ENCODE measurements at places on chromosomes 11 and 22.

GRCh38 chr11:115606498-115607220 is 102.4 kb upstream of the CADM1 start:
- no peak for DNase-seq

DNA sequence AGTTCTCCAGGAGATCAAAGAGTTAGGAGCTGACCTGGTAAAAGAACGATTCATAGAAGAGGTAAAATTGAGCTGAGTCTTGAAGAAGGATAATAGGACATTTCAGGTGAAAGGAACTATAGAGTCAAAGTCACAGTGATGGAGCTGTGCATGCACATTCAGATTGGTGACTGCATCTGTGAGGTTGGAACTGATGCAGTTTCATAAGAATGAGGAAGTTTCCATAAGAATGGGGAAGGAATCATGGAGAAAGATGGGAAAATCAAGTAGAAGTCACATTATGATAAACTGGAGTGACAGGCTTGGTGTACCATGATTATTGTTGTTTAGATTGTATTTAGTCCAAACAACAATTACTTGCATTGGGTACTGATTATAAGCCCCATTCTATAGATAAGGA is 232.2 kb downstream of the FAM76B start:
- no peak for DNase-seq

- peak; percentile 96 for DNase-seq
Observed at GRCh38 chr11:406796-407650, 7.8 kb downstream of the SIGIRR start.

- DNase-seq = peak; percentile 82
Observed at GRCh38 chr11:7573558-7574296, 59.9 kb downstream of the PPFIBP2 start.

GRCh38 chr11:28815110-28815509 is 706.9 kb downstream of the METTL15 start:
- DNase-seq = no peak

GRCh38 chr22:46043339-46043738 is 66.4 kb upstream of the WNT7B start:
- DNase-seq = no peak

DNA sequence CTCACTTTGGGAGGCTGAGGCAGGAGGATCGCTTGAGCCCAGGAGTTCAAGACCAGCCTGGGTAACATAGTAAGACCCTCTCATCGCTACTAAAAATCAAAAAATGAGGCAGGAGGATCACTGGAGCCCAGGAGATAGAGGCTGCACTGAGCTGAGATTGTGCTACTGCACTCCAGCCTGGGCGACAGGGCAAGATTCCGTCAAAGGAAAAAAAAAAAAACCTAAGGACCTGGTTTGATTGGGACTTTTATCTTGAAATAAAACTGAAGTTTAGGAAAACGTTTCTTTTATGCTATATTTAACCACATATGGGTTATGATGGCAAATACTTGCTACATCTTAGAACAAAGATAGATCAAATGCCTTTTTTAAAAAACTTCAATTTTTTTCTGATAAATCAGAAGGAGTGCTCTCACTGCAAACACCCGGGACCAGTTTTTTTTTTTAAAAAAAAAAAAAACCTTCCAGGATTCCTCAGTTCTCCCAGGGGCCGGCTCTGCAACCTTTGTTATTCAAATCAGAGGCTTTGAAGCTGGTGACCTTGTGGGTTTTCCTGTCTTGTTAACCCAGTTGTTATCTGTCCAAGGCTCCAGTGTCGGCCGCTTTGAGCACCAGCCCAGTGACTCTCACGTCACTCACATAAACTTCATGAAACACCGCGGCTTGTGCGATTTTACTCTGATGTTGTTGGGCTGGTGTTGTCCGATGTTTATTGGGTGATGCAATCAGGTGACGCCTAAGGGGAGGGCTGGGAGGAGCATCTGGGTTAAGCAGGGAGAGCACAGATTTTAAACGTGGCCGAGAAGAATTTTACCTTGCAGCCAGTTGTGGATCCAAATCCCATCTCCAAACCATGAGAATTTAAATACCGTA is 24.7 kb upstream of the SLC22A12 start:
- peak; percentile 78 for DNase-seq

DNA sequence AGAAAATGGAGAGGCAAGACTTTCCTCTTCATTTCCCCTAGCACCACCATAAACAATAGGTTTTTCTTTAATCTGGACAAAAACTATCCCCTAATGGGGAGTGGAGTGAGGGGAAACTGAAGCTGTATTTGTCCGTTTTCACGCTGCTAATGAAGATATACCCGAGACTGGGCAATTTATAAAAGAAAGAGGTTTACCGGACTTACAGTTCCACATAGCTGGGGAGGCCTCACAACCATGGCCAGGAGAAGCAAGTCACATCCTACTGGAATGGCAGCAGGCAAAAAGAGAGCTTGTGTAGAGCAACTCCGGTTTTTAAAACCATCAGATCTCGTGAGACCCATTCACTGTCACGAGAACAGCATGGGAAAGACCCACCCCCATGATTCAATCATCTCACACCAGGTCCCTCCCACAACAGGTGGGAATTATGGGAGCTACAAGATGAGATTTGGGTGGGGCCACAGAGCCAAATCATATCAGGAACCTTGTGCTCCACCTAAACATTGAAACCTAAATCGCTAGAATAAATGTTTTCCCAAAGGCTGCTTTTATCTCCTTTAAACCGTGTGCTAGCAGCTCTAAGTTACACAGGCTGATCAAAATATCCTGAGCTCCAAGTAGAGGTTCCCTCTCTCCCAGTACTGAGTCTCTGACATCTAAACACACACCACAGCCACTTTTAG is 4.3 kb downstream of the UBQLN3 start:
- no peak for DNase-seq

DNA sequence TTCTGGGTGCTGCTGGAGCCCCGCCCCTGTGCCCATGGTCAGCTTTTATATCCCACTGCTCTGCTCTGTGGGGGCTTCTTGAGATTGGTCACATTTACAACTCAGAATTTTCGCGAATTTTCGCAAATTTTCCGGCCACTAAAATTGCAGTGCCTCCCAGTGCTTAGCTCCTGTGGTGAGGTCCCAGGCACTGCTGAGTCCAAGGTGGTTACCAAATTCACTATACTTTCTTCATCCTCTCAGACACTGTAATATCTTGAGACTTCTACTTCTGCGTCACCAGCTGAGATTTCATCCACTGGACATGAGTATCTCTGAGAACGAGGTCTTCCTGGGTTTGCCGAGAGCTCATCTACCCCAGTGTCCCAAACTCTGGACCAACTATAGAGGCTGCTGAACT is 8.7 kb downstream of the KDM4F start:
- DNase-seq = no peak

DNA sequence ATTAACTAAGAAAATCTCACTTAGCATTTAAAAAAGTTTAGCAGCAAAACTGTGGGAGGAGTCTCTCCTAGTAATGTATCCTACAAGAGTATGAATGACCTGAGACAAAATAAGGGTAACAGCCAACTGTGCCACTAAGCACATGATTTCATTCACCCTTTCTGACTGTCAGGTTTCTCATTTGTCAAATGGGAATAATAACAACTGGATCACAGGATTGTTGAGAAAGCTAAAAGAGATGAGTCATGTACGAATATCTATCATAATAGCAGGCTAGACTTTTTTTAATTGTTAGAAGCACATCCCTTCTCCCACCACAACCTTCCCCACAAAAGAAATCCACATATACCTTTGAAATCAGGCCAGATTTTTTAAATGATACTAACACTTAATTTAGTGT is 39.5 kb downstream of the MTMR2 start:
- DNase-seq = no peak

GRCh38 chr11:12811861-12812260 is 137.6 kb downstream of the TEAD1 start:
- no peak for DNase-seq

GRCh38 chr22:22866381-22867111 is 21.1 kb upstream of the IGLL5 start:
- no peak for DNase-seq

- no peak for DNase-seq
Observed at GRCh38 chr11:115167456-115167855, 336.8 kb downstream of the CADM1 start.

- no peak for DNase-seq
Observed at GRCh38 chr11:11972730-11973341, 35.6 kb downstream of the DKK3 start.

- DNase-seq = peak; percentile 59
Observed at GRCh38 chr22:37330200-37331033, 48.1 kb downstream of the CYTH4 start.

GRCh38 chr11:129215506-129216245 is 23.6 kb upstream of the ARHGAP32 start:
- DNase-seq = no peak

DNA sequence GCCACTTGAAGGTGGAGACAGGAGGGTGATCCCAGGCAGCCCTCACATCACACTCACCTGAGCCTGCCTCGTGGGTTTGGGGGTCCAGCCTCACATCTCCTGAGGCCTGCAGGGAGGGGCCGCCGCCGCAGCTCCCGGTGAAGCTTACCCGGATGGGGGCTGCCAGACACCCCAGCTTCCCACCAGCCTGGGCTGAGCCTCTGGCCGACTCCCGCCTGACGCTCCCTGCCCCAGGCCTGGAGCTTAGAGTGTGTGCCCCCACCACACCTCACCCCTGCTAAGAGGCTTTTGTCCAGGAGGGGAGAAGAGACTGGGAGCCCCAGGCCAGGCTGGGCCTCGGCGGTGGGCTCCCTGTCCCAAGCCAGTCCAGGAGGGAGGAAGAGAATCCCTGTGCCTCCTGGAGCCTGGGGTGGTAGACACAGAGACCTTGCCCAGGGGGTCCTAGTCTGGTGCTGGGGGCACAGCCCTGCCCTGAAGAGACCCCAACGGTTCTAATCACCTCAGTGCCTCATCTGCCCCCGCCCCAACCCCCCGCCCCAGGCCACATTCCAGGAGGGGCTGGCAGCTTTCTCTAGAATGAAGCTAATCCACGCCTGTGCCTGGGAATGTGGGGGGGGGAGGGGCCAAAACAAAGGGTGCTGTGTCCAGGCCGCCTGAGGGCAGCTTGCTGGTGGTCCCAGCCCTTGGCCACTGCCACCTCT is at the start of gene SLC16A8:
Gene SLC16A8, minus strand, starts transcription at position 254 of the 701 bp plus-strand sequence. CDS start 1,311 bp downstream, outside the sequence.
- no peak for DNase-seq

GRCh38 chr11:19525276-19525675 is 187.4 kb upstream of the NAV2 start:
- no peak for DNase-seq

GRCh38 chr11:82995235-82995634 is 76.5 kb downstream of the RAB30 start:
- DNase-seq = no peak

DNA sequence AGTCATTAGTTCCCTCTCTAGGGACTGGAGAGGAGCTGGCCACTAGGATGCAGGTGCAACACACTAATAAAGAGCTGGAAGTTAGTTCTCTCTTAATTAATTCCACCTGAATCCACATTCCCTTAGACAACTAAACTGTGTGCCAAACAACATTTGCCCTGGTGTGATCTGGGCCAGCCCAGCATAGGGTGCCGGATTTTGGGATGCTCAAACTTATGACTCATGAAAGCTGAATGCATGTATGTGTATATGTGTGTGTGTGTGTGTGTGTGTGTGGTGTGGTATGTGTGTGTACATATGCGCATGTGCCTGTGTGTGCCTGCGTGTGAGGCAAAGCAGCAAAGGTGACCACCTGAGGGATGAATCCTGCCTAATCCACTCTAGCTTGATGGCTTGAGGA is 110.7 kb downstream of the EHF start:
- no peak for DNase-seq

Data from mucosa of descending colon (tissue), 3 donors.